ENCODE measurements at places on chromosomes 7 and 10.

DNA sequence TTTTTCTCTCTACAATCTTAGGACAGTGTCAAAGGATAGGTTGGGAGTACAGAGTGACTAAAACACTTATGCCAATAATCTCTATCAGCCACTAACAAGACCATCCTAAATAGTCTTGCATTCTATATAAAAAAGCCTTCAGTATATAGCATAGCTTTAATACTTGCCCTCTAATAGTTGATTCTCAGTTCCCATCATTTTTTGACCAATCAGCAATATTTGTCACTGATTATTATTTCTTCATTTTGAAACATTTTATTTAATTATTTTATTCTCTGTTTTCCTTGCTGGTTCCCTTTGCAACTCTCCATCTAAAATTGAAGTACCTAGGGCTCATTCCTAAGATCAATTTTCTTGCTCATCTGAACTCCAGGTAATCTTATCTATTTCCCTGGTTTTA is 470.0 kb downstream of the MAGI2 start:
- DNase-seq, result no peak

GRCh38 chr10:56359837-56360236 is 1.2 kb downstream of the ZWINT start:
- DNase-seq, result no peak

DNA sequence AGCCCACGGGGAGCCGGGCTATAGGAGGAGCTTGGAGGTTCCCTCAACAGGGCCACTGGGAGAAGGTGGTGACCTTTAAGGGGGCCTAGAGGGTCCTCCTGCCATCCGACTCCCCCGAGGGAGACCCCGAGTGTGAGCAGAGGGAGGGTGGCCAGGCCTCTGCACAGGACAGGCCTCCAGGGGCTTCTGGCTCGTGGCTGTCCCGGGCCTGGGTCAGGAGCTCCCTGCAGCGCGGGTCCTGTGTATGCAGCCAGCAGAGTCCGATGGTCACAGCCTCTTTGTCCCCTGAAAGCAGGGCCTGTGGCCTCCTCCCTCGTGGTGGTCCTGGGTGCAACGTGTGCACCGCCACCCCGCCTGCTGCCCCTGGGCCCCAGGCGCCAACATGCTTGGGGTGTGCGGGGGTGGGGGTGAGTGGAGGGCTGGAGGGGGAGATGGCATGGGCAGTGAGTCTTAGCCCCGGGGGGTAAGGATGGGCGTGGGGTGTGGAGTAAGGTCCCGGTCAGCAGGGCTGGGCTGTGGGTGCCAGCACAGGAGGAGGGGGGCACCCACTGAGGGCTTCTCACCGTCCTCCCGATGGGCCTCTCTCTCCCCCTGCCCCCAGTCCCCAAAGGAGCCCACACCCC is 27.1 kb downstream of the UNCX start:
- DNase-seq, result no peak

- DNase-seq, result no peak
Measured at GRCh38 chr10:127743205-127743604, 6.2 kb downstream of the FOXI2 start.

DNA sequence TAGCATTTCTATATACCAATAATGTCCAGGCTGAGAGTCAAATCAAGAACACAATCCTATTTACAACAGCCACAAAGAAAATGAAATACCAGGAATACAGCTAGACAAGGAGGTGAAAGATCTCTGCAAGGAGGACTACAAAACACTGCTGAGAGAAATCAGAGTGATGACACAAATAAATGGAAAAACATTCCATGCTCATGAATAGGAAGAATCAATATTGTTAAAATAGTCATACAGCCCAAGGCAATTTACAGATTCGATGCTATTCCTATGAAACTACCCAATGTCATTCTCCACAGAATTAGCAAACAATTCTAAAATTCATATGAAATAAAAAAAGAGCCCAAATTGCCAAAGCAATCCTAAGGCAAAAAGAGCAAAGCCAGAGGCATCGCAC is 116.8 kb upstream of the ZNF32 start:
- no peak for DNase-seq

DNA sequence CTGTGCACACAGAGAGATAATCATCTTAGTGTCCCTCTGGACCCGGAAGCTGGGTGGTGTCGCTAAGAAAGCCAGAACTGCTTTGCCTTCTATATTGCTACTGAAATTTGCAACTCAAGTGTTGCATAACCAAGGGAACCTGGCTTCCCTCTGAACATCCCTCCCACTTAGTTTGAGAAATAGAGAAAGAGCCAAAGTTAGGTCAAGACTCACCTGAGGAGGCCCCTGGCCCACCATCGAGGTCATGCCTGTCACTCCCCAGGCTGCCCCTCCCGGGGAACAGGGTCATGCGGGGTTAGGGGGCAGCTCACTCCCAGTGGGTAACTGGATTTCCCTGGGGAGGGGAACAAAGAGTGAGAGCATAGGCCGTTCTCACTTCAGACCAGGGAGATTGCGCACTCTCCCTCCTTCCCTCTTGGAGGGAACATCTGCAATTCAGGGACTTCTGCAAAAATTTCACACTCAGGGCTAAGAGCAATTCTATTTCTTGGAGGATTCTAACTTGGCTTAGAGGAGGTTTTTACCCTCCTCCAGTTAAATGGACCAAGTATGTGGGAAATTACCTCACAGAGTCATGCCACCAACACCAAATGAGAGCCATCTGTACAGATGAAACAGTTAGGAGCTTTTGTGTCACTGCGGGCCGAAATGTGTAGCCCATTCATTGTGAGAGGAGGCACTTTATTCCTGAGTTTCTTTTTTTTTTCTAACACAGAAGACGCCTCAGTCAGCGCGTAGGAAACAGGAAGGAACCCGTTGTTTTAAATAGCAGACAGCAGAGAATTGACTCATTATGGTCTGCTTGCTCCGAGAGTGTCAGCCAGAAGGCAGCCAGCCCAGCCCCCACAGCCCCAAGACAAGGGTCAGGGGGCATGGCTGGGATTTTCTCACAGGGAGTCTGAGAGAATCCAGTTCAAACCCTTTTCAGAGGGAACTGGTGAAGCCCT is 221.3 kb downstream of the ARHGAP12 start:
- no peak for DNase-seq

GRCh38 chr7:45563401-45563800 is 10.8 kb upstream of the ADCY1 start:
- DNase-seq, result no peak

- no peak for DNase-seq
Measured at GRCh38 chr7:70614237-70615045, 517.5 kb upstream of the GALNT17 start.
